ENCODE measurements at places on chromosomes 5 and 9. TPM values are rescaled to one million over a fixed set of nuclear protein-coding genes. Genes with fewer than 3 reads are reported as not detected.

PDZD2 gene
- 42.7 TPM for total RNA-seq

HAVCR2 gene
- 4.4 TPM for total RNA-seq

PCDHB4 gene
- total RNA-seq, result 8.3 TPM

DNA sequence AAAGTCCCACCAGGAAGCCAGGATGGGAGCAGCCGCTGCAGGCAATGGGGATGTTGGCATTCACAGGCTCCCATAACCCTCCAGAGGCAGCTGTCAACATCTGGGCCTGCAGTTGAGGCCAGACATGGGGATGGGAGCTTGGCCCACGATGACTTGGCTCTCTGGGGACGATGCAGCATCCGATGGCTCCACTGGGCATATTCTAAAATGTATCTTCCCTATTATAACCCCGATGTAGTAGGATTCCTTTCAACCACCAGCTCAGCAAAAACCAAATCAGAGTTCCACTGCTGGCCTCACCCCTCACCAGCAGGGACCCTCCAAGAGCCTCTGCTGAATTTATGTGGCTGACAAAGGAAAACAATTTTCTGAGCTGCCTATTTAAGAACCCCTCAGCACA is 7.1 kb downstream of the SPRY4 start:
- no peak for DNase-seq
- H3K27me3 ChIP-seq, result no peaks in the 10 kb centered on the region
- peaks cover 48% of the 10 kb centered on the region for H3K4me1 ChIP-seq

DNA sequence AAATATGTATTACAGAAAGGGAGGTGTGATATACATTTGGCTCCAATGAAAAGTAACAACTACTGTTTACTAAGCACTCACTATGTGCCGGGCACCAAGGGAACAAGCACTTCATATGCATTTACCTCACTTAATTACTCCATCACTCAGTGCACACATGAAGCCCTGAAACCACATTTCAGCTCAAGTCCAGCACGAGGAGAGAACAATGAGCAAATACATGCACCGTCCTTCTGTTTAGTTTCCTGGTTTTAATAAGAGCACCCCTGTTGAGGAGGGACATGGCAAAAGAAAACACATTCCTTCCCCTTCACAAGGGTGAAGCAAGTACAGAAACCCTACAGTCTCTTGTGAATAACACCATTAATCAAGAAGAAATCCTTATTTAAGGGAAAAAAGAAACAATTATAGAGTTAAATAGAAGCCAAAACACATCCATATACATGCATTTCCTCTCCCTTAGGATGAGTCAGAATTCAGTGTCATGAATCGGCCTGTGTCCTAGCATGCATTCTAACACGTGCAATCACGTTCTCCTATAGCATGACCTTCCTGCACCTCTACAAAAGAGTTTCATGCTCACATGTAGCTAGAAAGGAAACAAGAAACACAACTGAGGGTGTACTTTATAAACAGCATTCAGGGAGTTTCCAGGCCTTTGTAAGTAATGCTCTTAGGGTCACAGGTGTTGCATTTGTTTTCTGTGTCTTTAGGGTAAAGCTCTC is 411.6 kb downstream of the BNC2 start:
- DNase-seq, result no peak
- no peaks in the 10 kb centered on the region for H3K27me3 ChIP-seq
- no peak overlapping the region for H3K4me3 ChIP-seq
- no peaks in the 10 kb centered on the region for H3K36me3 ChIP-seq
- no peak overlapping the region for H3K27ac ChIP-seq
